Left colon (tissue), 2 donors: ENCODE measurements at places on chromosomes 2 and 18.
A peak's percentile ranks its signal among the peaks of the same experiment; 100 is the strongest.

DNA sequence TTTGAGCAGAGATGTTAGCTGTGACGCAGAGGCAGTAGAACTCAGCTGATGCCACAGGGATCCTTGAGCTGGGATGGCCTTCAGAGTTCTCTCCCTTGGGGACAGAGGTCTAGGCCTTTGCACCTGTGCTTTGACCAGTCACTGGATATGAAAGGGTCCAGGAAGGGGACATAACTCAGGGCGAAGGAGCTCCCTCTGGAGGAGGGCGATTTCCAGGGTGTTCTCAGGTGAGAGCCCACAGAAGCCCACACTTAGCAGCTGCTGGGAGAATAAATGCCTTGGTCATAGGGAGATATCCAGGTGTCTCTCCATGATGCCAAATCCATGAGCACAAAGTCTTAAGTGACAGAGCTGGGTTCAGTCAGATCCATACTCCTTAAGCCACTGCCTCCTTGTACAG lies 369.2 kb downstream of the NYAP2 start:
- DNase-seq = no peak

DNA sequence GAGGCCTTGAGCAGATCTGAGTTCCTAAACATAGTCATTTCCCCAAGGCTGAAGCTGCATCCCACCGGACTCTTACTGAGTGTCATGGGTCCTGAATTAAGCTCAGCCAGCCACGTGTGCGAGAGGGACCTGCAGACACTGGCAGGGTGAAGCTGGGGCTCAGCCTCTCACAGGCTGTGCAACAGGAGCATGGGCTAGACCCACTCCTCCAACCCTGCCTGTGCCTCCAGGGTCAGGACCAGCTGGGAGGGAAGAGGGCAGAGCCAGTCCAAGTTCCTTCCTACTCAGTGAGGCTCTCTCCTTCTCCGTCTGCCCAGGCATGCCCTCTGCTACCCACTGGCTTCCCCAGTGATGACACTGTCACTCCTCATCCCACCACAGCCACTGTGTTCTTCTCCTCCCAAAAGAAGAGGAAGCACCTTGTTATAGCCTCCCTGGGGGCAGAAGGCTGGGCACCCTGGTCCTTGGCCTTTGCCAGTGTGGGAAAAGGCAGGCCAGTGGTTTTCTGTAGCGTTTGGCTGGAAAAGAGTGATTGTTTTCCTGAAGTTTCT lies 78.9 kb downstream of the KCNF1 start:
- DNase-seq = no peak

DNA sequence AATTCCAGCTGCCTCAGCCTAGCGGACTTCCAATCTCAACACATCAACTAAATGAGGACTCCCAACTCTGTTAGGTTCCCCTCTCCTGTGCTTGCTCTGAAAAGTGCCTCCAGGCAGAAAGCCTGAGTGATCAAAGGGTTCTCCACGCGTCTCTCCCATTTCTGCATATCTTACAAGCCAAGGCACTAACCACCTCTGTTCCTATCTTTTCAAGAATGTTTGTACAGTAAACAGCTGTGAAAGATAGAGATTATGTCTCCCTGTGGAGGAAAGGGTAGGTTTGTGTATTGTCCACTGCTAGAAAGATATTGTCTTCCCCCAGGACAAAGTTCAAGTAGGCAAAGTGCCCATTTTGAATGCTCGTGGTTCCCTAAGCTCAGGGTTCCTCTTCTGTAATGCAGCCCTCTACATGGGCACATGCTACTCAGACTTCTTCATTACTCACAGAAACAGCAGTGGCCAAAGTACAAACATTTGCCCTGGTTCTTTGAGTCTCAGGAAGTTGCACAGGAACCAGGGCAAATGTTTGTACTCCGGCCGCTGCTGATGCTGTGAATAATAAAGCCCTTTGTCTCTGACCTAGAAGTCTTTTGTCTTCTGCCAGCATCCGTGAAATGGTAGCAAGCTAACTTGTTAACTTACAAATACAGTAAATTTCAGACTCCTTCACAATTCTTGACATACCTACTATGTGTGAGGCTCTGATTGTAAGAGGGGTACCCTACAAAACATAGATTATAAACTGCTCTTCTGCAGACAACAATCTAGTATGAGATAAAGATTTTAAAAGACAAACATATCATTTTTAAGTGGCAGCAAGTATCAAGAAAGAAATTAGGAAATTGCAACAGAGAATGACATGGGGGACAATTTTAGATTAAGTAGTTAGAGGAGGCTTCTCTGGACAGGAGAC lies 44.5 kb downstream of the PKDCC start:
- DNase-seq = no peak

GRCh38 chr2:52311862-52312261 lies 1279.9 kb upstream of the NRXN1 start:
- no peak for DNase-seq

- DNase-seq = peak; percentile 23
These were observed 173.3 kb downstream of the ALPK2 start for GRCh38 chr18:58455314-58456188.

DNA sequence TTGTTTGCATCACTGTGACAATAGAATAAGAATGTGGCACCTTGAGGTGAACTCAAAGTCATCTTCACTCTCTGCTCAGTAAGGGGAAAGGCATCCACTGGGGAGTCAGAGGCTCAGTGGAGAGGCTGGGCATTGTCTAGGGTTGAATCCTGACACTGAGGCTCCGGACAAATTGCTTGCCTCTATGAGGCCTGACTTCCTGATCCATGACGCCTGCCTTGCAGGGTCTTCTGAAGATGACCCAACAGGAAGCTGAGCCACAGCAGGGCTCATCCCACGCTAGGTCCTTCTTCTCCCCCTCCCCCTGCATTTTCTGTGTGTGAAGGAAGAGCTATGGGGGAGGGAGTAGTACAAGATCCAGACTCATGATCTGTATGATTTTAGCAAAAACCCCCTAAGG lies 265.1 kb downstream of the SH3BP4 start:
- DNase-seq = no peak

DNA sequence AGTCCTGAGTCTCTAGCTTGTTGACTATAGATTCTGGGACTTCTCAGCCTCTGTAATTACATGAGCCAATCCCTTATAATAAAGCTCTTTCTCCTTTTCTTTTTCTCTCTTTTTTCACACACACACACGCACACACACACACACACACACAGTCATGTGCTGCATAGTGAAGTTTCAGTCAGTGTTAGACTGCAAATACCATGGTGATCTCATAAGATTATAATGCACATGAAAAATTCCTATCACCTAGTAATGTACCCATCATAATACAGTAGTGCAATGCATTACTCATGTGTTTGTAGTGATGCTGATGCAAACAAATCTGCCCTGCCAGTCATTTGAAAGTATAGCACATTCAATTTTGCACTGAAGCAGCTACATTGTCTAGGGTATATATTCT lies 558.2 kb downstream of the SUCLG1 start:
- no peak for DNase-seq

GRCh38 chr2:113084249-113085000 lies 16.7 kb downstream of the IL1F10 start:
- DNase-seq = no peak

DNA sequence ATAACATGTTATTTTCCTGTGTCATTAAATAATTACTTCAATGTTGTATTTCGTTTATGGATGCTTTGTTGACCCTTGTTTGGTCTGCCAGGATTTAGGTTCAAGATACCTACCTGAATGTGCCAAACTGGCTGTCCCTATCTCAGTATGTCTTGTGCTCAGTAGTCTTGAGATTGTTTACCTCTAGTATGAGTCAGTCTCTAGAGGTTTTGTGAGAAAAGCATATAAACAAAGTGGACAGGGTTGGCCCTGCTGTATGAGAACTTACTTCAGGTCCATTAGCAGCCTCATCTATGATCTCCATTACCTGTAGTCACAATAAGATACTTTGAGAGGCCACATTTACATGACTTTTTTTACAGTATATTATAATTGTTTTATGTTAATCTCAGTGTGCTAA lies 17.8 kb downstream of the DDX18 start:
- no peak for DNase-seq

GRCh38 chr2:173130496-173131465 lies 55.1 kb downstream of the MAP3K20 start:
- no peak for DNase-seq

- peak; percentile 55 for DNase-seq
These were observed 71.2 kb upstream of the RBM44 start for GRCh38 chr2:237727363-237727762.

GRCh38 chr2:225662101-225662500 lies 262.6 kb downstream of the NYAP2 start:
- no peak for DNase-seq

DNA sequence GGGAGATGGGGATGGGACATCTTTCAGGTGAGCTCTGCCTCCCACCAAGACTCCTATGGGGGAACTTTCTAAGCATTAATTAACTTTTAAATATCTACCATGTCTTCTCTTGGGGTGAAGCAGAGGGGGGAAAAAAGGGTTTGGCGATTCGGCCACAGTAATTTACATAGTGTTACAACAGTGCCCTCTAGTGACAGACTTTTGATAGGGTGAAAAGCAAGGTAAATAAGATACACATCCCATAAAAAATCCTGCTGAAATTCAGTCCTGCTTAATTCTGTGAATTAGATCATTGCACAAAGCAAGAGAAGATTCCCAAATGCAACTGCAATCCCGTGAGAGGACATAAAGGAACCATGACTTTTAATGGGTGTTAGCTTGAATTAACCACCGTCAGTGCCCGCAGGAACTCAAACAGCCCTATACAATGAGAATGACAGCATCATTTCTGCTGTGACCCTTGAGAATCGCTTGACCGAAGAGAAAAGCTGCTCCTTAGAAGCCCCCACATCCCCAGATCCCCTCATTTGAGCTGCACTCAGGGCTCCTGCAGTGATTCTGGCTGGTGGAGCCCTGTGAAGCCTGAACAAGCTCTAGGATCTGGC lies 32.8 kb downstream of the FAM124B start:
- no peak for DNase-seq

DNA sequence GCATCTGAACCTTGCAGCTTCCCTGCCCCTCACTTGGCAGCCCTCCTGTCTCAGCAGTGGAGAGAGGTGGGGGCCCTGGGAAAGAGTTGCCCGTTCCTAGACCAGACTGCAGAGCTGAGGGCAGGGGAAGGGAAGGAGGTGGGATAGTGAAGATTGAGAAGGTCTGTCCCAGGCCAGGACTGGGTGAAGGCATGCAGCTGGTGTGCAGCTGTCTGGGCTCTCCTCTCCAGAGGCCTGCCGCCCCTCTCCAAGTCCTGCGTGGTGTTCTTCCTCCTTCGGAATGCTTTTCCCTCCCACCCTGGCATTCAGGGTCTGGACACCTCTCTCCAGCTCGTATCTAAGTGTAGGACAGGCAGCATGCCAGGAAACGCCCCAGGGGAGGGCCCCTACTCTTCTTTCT lies 323.5 kb downstream of the CELF4 start:
- DNase-seq = no peak

DNA sequence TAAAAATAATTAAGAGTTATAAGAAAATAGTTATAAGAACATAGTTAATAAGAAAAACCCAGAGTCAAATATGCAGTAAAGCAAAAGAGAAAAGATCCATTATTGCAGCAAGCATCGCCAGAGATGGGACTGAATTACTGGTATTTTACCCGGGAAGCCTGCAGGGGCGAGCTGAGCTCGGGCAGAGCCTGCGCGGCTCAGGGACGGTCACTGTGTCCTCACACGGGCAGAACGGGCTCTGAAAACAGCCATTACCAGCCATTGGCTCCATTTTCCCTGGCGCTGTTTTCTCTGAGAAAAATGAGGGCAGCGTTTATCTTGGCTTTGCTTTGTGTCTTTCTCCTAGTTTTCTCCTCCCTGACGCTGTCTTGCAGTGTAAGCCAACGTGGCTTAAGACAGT lies 95.3 kb upstream of the ALKAL2 start:
- no peak for DNase-seq

GRCh38 chr2:71886241-71886640 lies 261.4 kb downstream of the CYP26B1 start:
- no peak for DNase-seq

DNA sequence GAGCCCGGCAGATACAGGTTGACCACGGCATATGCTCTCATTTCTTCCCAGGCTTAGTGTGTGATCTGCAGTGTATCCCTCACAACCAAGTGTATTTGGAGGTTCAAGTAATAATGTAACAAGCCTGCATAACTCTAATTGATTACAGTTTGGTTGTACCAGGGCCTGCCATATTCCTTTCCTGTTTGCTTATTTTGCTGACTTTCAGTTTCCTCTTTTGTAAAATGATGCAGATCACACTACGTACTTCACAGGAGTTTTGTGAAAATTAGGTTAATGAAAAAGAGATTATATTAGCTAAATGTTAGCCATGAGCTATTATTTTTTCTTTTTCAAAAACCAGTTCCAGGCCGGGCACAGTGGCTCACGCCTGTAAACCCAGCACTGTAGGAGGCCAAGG lies 25.8 kb downstream of the SLC3A1 start:
- DNase-seq = no peak

GRCh38 chr18:35141077-35141476 lies 99.8 kb upstream of the ZNF397 start:
- DNase-seq = no peak

DNA sequence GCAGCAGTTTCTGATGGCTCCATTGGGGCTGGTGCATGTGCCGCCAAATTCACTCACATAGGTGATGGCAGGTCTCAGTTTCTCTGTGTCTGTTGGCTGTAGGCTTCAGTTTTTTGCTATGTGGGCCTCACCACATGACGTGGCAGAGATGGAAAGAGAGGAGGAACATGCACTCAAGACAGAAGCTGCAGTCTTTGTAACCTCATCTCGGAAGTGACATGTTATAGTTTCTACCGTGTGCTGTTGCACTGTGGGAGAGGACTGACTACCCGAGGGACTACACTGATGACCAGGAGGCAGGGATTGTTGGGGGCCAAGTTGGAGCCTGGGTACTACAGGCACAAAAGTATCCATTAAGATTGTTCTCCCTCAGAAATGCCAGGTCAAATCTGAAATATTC lies 9.2 kb upstream of the CNRIP1 start:
- no peak for DNase-seq

- no peak for DNase-seq
These were observed 25.2 kb downstream of the FECH start for GRCh38 chr18:57561261-57561660.

DNA sequence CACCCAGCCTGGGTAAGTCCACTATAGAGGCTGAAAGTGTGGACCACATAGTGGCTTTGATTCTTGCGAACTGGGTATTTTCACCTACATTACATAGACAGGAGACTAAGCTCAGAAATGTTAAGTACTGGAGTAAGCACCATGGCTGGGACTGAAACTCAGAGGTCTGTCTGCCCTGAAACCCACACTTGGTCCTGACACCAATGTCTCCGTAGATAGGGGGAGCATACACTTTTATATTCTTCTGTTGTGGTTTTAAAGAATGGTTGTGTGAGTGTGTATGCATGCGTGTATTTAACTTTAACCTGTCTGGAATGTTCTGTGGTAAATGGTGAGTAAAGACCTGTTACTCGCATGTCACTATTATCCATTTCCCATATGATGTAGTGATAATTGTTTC lies 10.3 kb upstream of the NPPC start:
- DNase-seq = no peak

GRCh38 chr2:105786231-105787230 lies 41.8 kb downstream of the NCK2 start:
- no peak for DNase-seq

DNA sequence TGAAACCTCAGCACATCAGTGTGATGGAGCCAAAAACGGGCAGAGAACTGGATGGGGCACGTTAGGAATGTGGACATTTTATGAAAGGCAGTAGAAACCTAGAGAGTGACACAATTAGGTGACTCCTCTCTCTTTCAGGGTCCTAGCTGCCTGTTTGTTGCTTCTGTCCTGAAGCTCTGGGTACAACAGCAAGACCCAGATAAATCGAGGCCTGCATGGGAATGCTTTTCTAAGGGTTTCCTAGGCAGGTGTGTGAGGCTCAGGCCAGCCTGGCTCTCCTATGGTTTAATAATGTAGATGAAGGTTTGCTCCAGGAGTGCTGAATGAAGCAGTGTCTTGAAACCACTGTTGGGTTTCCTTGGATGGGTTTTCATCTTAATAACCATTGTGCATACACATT lies 517.1 kb upstream of the RAB6C start:
- DNase-seq = no peak
